ENCODE measurements at places on chromosomes 13 and 19.

DNA sequence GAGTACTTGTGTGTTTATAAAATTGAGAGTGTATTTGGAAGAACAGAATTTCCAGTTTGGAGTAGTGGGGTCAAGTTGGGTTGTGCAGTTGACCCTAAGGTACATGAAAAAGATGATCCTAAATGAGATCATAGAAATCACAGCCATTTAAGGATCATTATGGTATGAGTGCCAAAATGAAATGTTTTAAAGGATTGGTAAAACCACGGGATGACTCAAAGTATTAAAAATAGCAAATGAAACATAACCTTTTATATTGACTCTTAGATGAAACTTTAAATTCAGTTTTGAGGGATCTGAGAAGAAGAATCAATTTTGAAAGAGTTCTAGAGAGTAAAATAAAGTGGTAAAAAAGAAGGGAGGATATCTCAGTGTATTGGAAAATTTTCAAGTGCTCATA is 773.8 kb downstream of the GPC5 start:
- DNase-seq = no peak

GRCh38 chr13:30882026-30882850 is 23.8 kb upstream of the MEDAG start:
- no peak for DNase-seq

DNA sequence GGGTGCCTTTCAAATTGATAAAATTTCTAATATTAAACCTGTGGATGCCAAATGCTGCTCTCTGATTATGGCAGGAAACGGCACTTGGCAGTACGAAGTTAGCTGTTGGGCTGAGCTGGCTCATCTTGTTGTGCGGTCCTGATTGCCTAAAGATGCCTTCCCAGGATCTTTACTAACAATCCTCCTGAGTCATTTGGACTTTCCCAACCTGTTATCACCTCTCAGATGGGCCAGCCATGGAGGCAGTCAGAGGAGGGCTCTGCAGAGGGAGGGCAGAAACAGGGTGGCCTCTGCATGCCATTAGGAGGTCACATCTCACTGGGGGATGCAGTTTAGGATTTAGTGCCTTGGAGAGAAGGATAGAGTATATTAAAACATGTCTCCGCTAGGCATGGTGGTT is 27.3 kb downstream of the ALOX5AP start:
- no peak for DNase-seq

- peak; percentile 86 for DNase-seq
Observed at GRCh38 chr19:54481326-54481930, 8.3 kb upstream of the CDC42EP5 start.

GRCh38 chr19:3369337-3370213 is 3.2 kb downstream of the NFIC start:
- DNase-seq = no peak

DNA sequence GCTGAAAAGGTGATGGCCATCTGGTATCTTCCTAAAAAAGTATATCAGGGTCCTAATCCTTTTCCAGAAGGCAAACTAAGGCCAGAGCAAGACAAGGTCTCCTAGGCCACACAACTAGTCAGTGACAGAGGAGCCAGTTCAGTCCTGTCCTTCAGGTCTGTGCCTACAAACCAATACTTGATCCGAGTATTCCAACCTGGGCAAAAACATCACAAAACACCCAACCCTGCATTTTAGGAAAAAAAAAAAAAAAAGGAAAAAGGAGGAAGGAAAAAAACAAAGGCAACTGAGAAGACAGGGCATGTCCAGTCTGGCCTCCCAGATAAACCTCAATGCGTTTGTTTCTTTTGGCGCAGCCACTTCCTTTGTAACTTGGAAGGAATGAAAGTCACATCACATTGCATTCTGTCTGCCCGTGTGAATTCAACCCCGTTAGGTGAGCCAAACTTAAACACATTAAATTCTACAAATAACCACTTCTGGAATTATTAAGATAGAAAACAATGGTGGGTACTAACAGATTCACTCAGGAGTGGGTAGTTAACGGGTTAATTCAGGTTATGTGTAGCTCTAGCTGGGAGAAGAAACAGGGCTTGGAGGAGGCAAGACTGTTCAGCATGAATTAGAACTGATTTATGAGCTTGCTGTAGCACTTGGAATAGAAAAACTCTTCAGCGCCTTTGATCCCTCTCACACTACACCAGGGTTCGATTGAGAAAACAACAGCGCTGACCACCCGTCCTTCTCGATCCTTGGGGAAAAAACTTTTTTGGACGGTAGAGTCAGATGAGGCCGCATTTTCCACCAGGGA is 43.0 kb upstream of the HNRNPA1L2 start:
- no peak for DNase-seq

DNA sequence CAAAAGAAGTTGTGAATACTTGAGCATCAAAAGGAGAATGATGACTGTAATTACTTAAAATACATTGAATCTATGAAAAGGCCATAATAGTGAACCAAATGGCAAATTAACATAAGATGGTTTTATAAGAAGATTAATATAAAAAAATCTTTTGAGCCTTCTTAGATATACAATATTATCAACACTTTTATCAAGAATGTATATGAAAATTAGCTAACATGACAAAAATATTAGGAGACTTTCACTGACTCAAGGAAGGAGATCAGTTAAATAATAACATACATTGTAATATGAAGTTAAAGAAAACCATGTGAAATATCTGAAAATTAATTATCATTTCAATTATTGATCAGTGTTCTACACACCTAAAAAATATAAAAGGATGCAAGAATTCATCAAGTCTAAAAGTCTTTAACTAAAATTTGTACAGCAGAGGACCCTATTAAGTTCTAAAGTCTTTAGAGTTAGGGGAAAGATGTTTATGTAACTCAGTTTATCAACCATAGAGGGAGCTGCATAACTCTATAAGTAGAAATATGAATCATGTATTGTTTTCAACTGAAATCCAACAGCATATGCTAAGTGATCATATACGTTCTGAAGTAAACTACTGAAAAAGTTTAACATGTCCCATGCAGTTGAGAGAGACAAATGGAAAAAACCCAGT is 756.1 kb upstream of the MIR17HG start:
- no peak for DNase-seq

DNA sequence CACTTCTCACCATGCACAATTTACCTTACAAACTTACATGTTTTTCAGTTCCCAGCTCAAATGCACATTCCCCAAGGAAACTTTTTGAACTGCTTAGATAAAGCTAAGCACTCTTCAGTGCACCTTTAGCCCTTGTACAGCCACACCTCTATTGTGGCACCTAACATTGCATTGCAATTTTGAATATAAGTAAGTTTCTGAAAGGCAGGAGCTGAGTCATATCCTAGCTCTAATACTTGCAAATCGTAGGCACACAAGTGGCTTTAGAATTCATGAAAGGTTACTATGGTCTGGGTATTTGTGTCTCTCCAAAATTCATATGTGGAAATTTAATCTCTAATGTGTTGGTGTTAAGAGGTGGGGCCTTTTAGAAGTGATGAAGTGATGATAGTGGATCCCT is 4.9 kb upstream of the ESD start:
- DNase-seq = no peak

- no peak for DNase-seq
Observed at GRCh38 chr19:31356587-31357314, 7.5 kb upstream of the TSHZ3 start.

- DNase-seq = peak; percentile 17
Observed at GRCh38 chr19:1590641-1591397, 1.8 kb downstream of the MBD3 start.

GRCh38 chr13:85197431-85197830 is 601.8 kb downstream of the SLITRK6 start:
- no peak for DNase-seq

GRCh38 chr13:114106526-114106925 is 25.9 kb downstream of the RASA3 start:
- no peak for DNase-seq

DNA sequence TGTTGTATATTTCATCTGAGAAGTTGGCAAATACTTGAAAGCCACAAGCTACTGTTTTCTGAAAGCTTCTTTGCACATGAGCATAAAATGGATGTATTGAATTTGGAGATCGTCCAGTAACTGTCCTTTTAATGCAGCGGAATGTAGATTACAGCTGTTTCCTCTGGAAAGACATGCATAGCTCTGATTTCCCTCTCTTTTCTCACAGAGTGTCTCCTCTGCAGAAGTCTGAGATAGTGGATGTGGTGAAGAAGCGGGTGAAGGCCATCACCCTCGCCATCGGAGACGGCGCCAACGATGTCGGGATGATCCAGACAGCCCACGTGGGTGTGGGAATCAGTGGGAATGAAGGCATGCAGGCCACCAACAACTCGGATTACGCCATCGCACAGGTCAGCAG is 283.0 kb downstream of the SHISA2 start:
- DNase-seq = no peak

- no peak for DNase-seq
Observed at GRCh38 chr19:38989066-38989605, 13.6 kb upstream of the FBXO17 start.

DNA sequence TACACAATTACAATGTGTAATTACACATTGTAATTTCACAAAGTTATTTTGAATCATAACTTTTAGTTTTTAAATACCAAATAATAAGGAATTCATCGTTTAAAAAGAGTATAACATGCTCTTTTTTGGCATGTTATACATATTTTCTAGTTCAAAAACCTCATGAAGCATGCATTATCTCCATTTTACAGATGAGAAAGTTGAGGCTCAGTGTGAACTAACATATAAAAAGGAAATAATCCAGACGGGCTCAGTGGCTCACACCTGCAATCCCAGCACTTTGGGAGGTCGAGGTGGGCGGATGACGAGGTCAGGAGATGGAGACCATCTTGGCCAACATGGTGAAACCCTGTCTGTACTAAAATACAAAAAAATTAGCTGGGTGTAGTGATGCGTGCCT is 107.9 kb downstream of the PCDH9 start:
- no peak for DNase-seq

- peak; percentile 66 for DNase-seq
Observed at GRCh38 chr13:103976371-103976770, 910.2 kb upstream of the SLC10A2 start.

GRCh38 chr13:64414381-64414780 is 2815.8 kb downstream of the PCDH9 start:
- DNase-seq = no peak

DNA sequence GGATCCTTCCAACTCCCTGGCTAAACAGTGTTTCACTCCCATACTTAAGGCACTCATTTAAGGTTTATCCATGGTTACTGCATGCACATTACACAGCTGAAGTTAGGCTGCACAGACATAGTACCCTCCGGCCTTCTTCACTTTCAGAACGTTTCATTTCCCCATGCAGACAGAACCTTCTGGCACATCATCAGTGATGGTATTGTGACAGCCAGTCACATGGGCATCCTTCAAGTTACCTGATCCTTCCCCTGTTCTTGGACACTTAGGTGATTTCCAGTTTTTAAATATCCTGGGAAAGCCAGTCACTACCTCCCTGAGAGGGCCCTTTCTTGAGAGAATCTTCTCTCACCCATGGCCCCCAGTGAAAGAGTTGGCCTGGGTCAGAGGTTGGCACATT is 9.1 kb downstream of the SMIM7 start:
- DNase-seq = no peak

DNA sequence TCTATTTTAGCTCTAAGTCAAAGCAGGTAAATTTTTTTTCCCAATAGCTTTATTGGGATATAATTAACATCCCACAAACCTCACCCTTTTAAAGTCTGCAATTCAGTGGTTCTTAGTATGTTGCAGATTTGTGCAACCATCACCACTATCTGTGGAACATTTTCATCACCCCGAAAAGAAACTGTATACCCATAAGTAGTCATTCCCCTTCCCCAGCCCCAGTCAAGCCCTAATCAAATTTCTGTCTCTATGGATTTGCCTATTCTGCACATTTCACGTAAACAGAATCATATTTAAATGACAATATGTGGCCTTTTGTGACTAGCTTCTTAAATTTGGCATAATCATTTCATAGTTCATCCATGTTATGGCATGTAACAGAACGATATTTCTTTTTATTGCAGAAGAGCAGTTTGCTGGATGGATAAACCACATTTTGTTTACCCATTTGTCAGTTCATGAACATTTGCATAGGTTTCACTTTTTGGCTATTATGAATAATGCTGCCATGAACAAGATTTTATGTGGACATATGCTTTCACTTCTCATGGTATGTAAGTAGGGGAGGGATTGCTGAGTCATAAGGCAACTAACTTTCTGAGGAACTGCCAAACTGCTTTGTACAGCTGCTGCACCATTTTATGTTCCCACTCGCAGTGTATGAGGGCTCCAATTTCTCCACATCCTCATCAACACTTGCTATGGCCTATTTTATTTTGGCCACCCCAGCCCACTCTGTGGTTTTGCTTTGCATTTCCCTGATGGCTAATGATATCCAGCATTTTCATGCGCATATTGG is 10.9 kb downstream of the SLC46A3 start:
- DNase-seq = peak; percentile 58

GRCh38 chr19:38031423-38031770 is 124.4 kb downstream of the SIPA1L3 start:
- DNase-seq = no peak

DNA sequence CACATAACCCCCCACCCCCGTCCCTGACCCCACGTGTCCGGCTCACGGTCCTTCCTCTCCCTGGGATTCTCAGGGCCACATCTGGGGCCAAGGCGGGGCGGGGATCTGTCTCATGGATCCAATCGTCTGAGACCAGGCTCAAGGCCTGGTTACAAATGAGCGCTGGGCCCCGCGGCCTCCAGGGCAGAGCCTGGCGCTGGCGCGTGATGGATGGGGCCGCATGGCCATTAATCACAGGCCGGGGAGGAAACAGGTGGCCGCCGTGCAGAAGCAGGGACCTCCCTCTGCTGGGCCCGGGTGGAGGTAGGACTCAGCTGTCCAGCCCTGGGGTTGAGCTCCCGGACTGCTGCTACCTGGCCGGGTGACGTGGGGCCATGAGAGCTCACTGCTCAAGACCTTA is 5.8 kb upstream of the TLE5 start:
- peak; percentile 11 for DNase-seq

GRCh38 chr13:64127856-64128255 is 2712.2 kb upstream of the PCDH20 start:
- DNase-seq = no peak

DNA sequence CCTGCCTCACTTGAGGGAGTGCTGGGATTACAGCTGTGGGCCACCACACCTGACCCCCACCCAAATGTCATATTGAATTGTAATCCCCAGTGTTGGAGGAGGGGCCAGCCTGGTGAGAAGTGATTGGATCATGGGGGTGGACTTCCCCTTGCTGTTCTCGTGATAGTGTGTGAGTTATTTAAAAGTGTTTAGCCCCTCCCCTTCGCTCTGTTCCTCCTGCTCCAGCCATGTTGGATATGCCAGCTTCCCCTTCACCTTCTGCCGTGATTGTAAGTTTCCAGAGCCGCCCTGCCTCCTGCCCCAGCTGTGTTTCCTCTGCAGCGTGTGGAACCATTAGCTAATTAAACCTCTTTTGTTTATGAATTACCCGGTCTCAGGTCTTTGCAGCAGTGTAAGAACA is 13.7 kb downstream of the CHAMP1 start:
- no peak for DNase-seq
